NCI-H2107 (cell line): ENCODE measurements at places on chromosomes 6 and 20.

- no peak for DNase-seq
Measured at GRCh38 chr6:904994-905393, 212.1 kb upstream of the EXOC2 start.

DNA sequence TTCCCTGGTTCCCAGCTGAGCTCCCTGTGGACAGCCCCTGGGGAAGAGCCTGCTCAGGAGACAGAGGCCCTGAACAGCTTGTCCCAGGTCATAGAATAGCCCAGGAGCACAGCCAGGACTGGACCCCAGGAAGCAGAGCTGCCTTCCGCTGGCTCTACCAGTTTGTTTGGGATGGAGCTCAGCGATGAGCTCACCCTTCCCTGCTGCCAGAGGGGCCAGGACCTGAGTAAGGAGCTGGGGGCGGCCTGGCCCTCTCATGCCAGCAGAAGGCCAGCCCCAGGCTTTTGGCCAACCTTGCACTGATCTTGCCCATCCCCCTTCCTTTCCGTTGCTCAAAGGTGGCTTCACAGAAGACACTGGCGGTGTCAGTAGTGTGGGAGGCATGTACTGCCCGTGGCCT, 17.5 kb downstream of the MMP24OS start:
- no peak for DNase-seq

GRCh38 chr6:68506911-68507310, 128.2 kb upstream of the ADGRB3 start:
- no peak for DNase-seq

- no peak for DNase-seq
Measured at GRCh38 chr6:35139924-35140638, 1.1 kb downstream of the TCP11 start.

DNA sequence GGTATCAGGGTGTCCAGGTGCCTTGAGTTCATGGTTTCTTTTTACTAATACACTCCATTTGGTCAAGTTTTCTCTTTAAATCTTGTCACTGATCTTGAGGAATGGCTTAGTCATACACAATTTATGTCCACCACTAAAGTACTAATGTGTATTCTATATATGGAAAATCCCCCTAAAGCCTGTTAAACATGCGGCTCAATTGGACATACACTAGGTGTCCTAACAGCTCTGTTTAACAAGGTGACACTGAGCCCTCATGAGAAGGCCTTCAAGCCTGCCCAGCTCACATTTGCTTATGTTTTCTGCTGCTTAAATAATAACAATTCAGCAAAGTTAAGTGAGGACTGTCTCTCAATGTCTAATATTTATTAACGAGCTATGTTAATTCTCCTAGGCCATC, 31.5 kb downstream of the PDE7B start:
- DNase-seq, result no peak

GRCh38 chr6:49225471-49225870, 237.6 kb downstream of the MMUT start:
- no peak for DNase-seq

DNA sequence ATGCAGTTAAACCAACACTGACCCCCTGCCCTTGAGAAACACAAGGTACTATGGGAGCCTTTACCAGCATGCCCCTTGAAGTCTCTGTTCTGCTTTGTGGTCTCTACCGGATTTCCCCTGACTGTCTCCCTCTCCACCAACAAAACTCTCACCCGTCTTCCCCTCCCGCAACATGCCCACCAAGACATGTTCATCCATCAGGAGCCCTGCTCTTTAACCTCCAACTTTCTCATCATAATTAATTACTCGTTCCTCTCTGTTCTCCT, 1.1 kb downstream of the ZNF165 start:
- no peak for DNase-seq

- DNase-seq, result no peak
Measured at GRCh38 chr6:35091346-35092083, 49.6 kb downstream of the TCP11 start.

- DNase-seq, result no peak
Measured at GRCh38 chr6:110415086-110415916, at the start of gene DDO. TSS of gene DDO (minus strand) at chr6:110415575. CDS start at chr6:110413462, 2,113 bp downstream.

GRCh38 chr20:55615818-55616217, 389.5 kb downstream of the CBLN4 start:
- DNase-seq, result no peak

DNA sequence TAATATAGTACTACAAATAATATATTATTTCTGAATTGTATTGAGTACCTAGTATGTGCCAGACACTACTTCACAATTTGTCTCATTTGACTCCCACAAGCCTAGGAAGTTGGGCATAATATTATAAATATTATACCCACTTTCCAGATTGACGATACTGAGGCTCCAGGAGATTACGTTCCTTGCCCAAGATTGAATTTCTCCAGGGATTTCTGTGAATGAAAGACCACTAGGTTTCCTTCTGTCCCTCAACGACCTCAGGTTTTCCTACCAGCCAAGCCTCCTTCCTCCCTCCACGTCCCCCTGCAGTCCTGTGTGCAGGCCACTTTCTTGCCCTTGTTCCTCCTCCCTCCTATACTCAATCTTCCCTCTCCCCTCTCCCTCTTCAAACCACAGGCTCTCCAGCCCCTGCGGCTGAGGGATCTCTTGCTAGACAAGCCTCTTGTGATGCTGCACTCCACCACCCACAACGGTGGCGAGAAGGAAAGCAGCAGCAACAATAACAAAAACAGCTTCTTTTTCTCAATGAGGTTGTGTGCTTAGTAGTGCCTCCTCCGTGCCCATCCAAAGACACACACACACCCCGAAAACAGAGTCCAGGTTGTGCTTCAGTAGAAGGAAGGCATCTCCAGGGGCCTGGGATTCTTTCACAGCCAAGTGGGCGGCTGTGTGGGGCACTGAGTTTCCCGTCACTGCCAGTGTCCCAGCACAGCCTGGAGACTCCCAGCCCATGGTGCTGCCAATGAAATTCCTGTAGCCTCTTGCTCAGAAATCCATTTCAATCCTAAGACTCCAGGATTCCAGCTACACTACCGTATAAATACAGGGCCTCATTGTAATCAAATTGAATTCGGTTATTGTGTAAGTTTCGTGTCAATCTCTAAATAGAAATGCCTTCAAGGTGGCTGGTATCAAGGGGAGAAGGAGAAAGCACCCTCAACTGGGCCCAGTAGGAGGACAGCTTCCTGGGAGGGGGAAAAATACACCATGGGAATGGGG, 94.4 kb downstream of the NCR2 start:
- no peak for DNase-seq

DNA sequence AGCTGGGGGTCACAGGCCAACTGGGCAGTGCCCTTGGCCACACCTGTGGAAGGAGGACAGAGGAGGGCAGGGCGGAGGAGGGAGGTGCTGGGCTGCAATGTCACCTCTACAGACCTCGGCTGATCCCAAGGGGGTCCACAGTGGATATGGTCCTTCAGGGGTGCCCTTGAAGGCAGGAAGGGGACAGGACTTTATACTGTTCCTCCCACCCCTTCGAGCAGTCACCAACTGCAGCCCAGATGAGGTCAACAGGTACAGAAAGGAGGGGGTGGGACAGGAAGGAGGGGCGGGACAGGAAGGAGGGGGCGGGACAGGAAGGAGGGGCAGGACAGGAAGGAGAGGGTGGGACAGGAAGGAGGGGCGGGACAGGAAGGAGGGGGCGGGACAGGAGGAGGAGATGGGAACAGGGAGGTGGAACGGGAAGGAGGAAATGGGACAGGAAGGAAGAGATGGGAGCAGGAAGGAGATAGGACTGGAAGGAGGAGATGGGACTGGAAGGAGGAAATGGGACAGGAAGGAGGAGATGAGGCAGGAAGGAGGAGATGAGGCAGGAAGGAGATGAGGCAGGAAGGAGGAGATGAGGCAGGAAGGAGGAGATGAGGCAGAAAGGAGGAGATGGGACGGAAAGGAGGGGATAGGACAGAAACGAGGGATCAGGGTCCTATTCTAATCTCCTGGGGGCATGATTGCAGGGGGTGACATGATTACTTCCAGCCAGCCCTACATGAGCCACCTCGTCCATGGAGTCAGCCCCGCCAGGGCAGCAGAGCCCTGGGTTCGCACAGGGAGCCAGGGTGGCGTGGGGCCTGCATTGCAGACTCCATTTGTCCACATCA, 19.4 kb upstream of the MRGBP start:
- DNase-seq, result no peak

DNA sequence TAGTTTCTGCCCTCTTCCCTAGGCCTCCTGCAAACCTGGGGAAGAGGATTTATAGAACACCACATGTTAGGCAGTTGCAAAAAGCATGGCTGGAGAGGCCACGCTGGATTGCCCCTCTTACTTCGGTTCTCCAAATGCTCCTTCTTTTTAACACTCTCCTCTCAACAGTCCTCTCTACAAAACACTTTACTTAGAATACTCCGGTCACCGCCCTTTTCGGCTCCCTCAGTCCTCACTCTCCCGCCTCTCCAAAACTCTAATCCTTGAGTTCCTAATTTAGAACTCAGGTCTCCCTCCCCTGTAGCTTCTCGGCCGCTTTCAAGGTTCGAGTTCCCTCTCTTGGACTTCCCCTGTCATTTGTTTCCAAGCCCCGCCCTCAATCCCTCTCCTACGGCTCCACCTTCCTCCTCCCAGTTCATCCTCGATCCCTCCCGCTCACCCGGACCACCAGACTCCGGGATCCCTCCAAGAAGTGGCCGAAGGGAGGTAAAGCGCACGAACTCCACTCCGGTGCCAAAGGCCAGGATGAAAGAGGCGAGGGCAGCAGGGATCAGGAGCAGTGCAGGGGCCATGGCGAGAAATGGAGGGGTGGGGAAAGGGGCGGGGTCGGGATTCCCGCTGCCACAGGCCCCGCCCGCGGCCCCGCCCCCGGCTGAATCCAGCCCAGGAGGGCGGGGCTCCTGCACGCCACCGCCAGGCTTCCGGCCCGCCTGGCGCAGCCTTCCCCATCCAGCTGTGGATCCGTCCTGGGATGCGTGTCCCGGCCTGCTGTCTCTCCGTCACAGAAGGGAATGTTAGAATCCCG, at the start of gene NRM:
NRM (minus strand) TSS at position 582 of the 805 bp plus-strand sequence; CDS start at position 572, 10 bp downstream.
- DNase-seq, result peak; percentile 36

- DNase-seq, result no peak
Measured at GRCh38 chr6:26439151-26440125, 866 bp upstream of the BTN3A3 start.

- no peak for DNase-seq
Measured at GRCh38 chr20:46715292-46715756, 5.9 kb downstream of the SLC2A10 start.

- DNase-seq, result no peak
Measured at GRCh38 chr6:43506667-43507471, 3.3 kb downstream of the LRRC73 start.

DNA sequence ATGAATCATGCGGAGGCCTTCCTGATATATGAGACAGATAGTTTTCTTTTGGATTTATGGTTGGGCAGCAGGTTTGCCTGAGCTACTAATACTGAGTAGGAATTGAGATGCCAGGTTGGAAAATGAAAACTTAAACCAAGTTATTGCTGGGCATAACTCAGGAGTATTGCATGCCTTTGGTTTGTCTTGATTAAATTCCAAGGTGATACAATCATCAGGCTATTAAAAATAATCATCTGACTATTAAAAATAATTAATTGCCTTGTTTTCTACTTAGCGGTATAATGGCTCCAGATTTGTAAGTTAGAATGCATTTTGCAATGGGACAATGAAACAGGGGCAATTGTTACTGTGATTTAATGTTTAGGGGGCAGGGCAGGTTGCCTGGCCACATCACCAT, 15.5 kb upstream of the RNF144B start:
- no peak for DNase-seq

- DNase-seq, result no peak
Measured at GRCh38 chr6:97110626-97111025, 172.4 kb downstream of the MMS22L start.

DNA sequence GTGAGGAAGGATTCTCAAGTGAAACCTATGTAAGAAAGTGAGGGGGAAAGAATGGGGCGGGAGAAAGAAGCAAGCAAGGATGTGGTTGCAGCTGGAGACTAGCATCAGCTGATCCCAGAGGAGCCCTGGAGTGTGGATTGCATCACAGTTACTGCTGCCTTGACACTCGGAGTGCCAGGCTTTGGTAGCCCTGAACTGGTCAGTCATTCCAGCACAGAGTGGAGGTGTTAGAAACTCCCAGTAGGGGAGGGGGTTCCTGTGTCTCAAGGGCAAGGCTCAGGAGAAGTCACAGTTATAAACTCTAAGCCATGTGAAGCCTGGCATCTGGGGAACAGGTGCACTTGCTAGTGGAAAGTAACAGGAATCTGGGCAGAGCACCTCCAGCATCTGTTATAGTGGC, 23.5 kb downstream of the SNAP25 start:
- no peak for DNase-seq

- DNase-seq, result no peak
Measured at GRCh38 chr20:40471261-40471629, 217.8 kb downstream of the MAFB start.

- no peak for DNase-seq
Measured at GRCh38 chr6:16338577-16339264, 100.3 kb downstream of the GMPR start.

DNA sequence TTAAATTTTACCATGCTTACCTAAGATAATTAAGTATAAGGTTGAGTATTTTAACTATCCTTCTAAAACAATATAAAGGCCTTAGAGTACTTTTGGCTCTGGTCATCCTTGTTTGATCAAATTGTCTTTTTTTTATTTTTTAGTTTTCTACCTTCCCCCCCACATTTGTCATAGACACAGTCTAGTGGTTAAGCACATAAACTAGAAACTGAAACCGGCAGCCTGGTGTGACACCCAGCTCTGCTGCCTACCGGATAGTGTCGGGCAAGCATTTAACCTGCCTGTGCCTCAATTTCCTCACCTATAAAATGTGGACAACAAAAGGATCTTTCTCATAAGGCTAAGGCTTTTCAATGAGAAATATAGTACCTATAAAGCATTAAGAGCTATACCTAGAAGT, 21.6 kb upstream of the TULP4 start:
- no peak for DNase-seq

GRCh38 chr6:73969971-73970970, 274.3 kb downstream of the CD109 start:
- no peak for DNase-seq

- no peak for DNase-seq
Measured at GRCh38 chr6:70839286-70840266, 117.3 kb downstream of the B3GAT2 start.

DNA sequence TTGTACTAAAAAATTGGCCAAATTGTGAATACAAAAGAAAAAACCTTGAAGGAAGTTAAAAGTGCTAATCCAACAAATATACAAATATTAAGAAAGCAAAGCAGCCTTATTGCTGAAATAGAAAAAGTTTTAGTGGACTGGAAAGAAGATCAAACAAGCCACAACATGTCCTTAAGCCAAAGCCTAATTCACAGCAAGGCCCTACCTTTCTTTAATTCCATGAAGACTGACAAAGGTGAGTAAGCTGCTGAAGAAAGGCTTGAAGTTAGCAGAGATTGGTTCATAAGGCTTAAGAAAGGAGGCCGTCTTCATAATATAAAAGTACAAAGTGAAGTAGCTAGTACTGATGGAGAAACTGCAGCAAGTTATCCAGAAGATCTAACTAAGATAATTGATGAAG, 53.5 kb downstream of the TINAG start:
- DNase-seq, result no peak

DNA sequence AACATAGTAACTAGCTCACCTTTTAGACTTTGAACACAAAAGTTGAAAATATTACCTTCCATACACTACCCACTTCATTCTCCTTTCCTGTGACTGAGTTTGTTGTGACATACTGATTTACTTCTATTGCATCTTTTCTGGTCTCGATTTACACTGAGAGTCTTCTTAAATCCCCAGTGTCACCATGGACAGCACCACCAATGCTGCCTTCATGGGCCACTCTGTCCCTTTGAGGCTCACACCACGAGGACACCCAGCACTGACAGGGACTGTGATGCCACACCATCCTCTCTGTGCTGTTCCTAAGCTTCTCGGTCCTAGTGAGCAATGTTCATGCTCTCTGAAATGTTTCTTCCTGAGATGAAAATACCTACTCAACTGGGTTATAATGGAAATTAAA, 337.1 kb upstream of the IRAK1BP1 start:
- no peak for DNase-seq
